Natural killer cell (primary cell): ENCODE measurements at places on chromosomes 12 and 14.

DNA sequence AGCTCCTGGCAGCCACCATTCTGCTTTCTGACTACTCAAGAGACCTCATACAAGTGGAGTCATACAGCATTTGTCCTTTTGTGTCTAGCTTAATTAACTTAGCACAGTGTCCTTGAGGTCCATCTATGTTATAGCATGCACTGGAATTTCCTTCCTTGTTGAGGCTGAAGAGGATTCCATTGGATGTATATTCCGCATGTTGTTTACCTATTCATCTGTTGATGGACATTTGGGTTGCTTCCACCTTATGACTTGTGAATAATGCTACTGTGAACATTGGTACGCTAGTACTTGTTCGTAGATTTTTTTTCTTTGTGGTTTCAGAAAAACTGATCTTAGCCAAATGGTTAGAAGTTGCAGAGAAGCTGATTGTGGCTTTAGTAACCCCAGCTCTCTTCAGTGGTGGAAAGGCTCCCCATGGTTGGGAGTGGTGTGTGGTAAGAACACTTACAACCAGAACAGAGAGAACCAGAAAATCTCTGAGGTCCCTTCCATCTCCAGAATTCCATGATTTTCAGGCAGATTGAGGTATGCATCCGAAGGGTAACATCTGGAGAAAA, 118.4 kb downstream of the SAMD4A start:
- DNase-seq, result no peak

DNA sequence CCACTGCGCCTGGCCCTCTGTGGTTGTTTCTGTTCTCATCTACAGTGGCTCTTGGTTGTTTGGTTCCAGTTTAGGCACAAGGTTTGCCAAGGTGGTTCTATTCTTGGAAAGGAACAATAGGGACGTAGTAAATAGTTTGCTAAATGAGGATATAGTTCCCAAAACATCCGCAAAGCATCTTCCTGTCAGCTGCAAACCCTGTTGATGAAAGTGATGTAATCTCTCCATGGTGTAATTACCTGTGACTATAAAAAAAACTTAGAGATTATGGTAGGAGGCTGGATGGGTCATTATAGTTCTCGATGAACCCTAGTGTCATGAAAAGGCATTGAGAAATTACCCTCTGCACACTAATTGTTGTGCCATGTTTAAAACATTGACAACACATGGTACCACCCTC, 52.9 kb downstream of the SUSD6 start:
- no peak for DNase-seq

DNA sequence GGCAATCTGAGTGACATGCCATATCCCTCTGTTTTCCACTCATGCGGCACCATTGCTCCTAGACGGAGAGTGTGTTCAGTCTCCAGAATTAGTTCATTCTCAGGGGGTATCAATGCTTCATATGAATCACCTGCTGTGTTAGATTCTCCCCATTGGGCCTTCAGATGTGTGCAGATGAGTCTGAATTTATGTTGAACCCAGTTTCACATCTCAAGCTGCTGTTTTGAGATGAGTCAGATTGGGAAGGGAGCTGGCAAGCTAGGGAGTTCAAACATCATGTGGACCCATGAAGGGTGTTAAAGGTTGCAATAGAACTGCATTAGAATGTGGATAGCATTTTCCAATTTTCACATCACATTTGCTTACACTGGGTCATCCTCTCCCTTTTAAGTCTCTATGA, 46.9 kb upstream of the KCNA1 start:
- no peak for DNase-seq

DNA sequence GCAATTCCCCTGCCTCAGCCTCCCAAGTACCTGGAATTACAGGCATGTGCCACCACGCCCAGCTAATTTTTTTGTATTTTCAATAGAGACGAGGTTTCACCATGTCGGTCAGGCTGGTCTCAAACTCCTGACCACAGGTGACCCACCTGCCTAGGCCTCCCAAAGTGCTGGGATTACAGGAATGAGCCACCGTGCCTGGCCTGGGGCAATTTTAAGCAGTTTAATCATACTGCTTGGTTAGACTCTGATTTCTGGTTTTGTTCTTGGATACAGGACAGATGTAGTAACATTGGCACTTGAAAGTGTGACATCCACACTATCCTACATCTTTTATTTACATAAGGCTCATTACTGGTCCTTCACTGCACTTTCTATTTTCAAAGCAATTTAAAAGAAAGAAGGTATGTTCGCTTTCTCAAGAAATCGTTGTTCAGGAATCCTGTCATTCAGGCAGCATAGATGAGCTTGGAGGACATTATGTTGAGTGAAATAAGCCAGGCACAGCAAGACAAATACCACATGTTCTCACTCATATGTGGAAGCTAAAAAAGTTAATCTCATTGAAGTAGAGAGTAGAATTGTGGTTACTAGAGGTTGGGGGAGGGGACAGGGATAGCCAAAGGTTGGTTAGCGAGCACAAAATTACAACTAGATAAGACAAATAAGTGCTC, 4.0 kb upstream of the NUAK1 start:
- no peak for DNase-seq

DNA sequence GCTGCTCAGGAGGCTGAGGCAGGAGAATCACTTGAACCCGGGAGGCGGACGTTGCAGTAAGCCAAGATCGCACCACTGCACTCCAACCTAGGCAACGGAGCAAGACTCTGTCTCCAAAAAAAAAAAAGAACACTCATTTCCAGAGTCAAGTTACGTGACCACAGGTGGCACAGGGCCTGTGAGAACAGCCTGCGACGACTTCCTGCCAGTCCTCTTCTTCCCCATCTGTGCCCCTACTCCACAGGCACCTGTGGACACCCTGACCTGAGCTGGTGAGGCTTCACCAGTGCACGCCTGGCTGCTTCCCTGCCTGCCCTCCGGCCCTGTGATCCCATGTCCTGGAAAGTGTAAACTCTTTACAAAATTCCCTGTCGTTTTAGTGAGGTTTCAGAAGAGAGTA, 77.7 kb downstream of the PPP2R5C start:
- DNase-seq, result peak; percentile 70
